Aorta (tissue), 5 donors: ENCODE measurements at places on chromosomes 2 and 18. TPM values are rescaled to one million over a fixed set of nuclear protein-coding genes. Genes with fewer than 3 reads are reported as not detected.

The RAB12 gene
- 47.7 TPM for total RNA-seq

The UPP2 gene
- total RNA-seq, result not detected

The GULP1 gene
- 68.8 TPM for total RNA-seq

The CXCR2 gene
- total RNA-seq, result 3.1 TPM

The TRMT61B gene
- 14.7 TPM for total RNA-seq

The EMX1 gene
- total RNA-seq, result not detected

The TBR1 gene
- not detected for total RNA-seq

The L3MBTL4 gene
- 4.2 TPM for total RNA-seq

The COL4A4 gene
- total RNA-seq, result 14.1 TPM

The MBOAT2 gene
- total RNA-seq, result 18.4 TPM

The UGT1A3 gene
- not detected for total RNA-seq

The GPR75 gene
- 4.3 TPM for total RNA-seq

The GCG gene
- 0.62 TPM for total RNA-seq

The PKDCC gene
- 258 TPM for total RNA-seq

The DCC gene
- total RNA-seq, result not detected

The HRH4 gene
- 0.15 TPM for total RNA-seq

The ZAP70 gene
- total RNA-seq, result 7.5 TPM

The CCDC178 gene
- total RNA-seq, result 0.42 TPM

The ANKRD62 gene
- not detected for total RNA-seq

The G6PC2 gene
- total RNA-seq, result not detected

The RAB17 gene
- 4.5 TPM for total RNA-seq

The SP100 gene
- 171 TPM for total RNA-seq

The CERKL gene
- total RNA-seq, result not detected

The RND3 gene
- 67.0 TPM for total RNA-seq

The TRAF3IP1 gene
- 21.0 TPM for total RNA-seq

The ROCK2 gene
- total RNA-seq, result 119 TPM

The CRYGA gene
- not detected for total RNA-seq

The TRABD2A gene
- 2.2 TPM for total RNA-seq

The SEC11C gene
- 38.1 TPM for total RNA-seq

The LINC00305 gene
- total RNA-seq, result not detected

The SPP2 gene
- not detected for total RNA-seq

The UGT1A6 gene
- not detected for total RNA-seq

The SP110 gene
- 46.1 TPM for total RNA-seq

The TP53I3 gene
- 7.3 TPM for total RNA-seq

The DSG4 gene
- total RNA-seq, result not detected

The TNFAIP6 gene
- 3.6 TPM for total RNA-seq

The CCDC74B gene
- 2.6 TPM for total RNA-seq

The ARHGAP25 gene
- total RNA-seq, result 21.1 TPM

The CPO gene
- total RNA-seq, result 0.58 TPM
